Hepatocyte (in vitro differentiated cells): ENCODE measurements at places on chromosomes 5 and 9. TPM values are rescaled to one million over a fixed set of nuclear protein-coding genes. Genes with fewer than 3 reads are reported as not detected.

The GABRA1 gene
- 0.16 and 0.30 TPM in 2 replicates for total RNA-seq

DNA sequence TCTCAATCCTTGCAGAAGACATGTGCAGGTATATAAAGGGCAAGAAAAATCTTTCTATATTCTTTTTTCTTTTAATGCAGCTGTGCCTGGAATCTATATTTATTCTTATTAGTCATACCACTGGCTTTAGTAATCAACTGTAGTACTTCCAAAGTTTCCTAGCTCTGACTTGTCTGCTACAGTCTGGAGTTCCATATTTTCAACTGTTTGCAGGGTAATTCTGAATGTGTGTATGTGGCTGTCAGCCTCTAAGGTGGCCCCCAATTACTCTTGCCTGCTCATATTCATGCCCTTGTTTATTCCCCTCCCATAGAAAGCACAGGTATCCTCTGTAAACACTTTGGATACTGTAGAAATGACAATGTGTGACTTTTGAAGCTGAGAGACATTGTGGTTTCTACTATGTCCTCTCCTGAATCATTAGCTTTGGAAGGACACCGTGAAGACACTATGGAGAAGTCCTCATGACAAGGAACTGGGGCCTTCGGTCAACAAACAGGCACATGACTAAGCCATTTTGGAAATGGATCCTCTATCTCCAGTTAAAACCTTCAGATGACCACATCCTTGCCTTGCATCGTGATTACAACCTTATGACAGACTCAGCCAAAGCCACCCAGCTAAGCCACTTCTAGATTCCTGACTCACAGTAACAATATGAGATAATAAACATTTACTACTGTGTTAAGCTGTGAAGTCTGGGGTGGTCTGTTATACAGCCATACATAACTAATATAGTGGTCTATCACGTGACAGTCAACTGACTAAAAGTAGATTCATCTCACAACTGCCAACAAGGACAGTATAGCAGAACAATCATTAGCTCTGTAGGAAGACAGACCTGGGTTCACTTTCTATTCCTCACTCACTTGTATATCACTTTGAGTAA, 49.5 kb upstream of the SUSD1 start:
- no peak overlapping the region for H3K4me3 ChIP-seq
- peaks cover 3% of the 10 kb centered on the region for H3K36me3 ChIP-seq

- no peaks in the 10 kb centered on the region for H3K36me3 ChIP-seq
- H3K4me1 ChIP-seq = peaks cover 8% of the 10 kb centered on the region
- H3K27me3 ChIP-seq = no peaks in the 10 kb centered on the region
- H3K4me3 ChIP-seq = no peak overlapping the region
- no peak for DNase-seq
These were observed 73.3 kb upstream of the PRRC1 start for GRCh38 chr5:127444171-127444570.

DNA sequence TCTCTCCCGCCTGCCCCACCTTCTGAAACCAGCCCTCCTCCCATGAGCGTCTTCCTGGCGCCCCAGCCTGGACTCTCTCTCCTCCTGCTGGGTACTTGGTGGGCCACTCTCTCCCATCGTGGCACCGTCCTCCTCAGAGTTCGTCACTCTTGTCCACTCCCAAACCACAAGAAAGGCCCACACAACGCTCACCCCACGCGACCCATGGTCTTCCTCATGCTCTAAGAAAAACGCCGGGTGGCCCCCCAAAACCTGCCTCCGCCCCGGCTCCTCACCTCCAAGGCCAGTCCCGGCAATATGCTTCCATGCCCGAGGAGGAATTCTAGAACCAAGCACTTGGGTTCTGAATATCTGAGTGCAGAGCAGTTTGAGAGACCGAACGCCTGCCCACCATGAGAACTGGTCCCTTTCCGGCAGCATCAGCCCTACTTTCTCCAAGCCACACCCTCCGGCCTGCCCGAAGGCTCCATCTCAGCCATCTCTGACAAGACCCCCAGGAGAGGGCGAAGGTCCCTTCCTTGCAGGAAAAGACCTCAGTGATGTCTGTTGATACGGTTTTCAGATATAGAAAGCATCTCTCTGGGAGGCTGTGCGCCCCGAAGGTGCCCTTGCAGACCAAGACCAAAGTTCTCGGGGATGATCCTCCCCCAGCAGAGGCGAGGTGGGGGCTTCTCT, 15.0 kb downstream of the SLC6A3 start:
- no peak overlapping the region for H3K27ac ChIP-seq
- H3K4me1 ChIP-seq = no peaks in the 10 kb centered on the region
- no peaks in the 10 kb centered on the region for H3K27me3 ChIP-seq
- DNase-seq = no peak
- H3K36me3 ChIP-seq = no peaks in the 10 kb centered on the region

- no peaks in the 10 kb centered on the region for H3K27me3 ChIP-seq
- no peak overlapping the region for H3K27ac ChIP-seq
- no peaks in the 10 kb centered on the region for H3K4me1 ChIP-seq
- no peaks in the 10 kb centered on the region for H3K36me3 ChIP-seq
These were observed 466.4 kb downstream of the DMRTA1 start for GRCh38 chr9:22913026-22913425.
